ENCODE measurements at places on chromosomes 5 and 9.

GRCh38 chr5:4079831-4080230, 484.2 kb downstream of the IRX1 start:
- DNase-seq: no peak

DNA sequence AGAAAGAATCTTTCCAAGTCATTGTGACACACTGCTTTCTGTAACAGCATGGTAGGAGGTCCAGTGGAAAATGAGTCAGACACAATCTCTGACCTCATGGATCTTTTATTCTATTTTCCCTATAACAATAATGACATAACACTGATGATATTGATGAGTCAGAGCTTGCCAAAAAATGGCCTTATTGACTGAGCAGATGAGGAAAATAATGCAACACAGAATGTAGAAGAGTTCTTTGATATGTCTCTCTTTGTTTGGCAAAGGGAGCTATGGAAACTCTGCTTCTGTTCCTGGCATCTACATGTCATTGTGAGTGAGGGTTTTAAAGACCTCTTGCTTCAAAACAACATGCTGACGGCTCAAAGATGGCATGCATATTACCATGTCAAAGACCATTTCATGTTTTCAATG, 443.1 kb upstream of the ZNF608 start:
- DNase-seq: no peak

DNA sequence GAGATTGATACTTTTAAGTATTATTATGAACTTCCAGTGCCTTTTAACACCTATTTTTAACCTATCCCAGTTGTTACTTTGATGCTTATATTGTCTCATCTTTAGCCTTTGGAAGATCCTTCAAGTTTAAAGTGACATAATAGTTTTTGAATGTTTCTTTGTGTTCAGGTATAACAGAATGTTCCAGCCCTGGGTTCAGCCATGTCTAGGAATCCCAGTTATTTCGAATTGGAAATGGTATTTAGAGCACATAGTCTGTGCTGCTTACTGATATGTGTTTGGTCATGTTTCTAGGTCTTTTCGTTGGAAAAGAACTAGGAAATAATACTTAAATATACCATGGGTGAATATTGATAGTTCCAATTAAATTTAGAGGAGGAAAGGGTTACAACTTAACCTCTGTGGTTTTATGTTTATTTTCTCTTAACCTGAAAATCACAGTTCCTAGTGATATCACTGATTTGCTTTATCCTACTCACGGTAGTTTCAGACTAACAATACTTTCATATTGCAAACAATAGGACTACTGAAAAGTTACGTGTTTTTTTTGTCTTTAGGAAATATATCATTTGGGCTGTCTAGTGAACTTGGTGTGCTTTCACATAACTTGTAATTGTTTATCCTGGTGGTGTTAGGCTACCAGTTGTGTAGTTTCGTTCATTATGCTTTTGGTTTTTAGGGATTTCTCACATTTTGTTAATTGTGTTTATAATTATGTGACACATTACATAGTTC, 37.8 kb downstream of the UHRF2 start:
- no peak for DNase-seq

GRCh38 chr9:90851444-90851843, 49.8 kb downstream of the SYK start:
- no peak for DNase-seq

- DNase-seq: no peak
These were observed 818.2 kb downstream of the TLR4 start for GRCh38 chr9:118522093-118523028.

DNA sequence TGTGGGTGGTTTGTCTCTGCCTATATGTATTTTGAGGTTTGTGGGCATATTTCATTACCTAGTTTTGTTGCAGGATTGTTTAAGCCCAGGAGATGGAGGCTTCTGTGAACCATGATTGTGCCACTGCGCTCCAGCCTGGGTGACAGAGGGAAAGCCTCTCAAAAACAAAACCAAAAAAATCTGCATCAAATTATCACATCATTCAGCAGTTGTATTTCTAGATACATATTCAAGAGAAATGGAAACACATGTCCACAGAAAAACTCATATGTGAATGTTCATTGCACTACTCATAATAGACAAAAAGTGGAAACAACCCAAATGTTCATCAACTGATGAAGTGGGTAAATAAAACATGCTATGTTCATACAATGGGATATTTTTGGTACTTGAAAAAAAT, 29.9 kb downstream of the HSPA4 start:
- no peak for DNase-seq

GRCh38 chr5:66646570-66646969, 50.4 kb downstream of the MAST4 start:
- DNase-seq: no peak

- DNase-seq: peak; percentile 21
These were observed 53.2 kb downstream of the SPIN1 start for GRCh38 chr9:88441301-88442007.

- no peak for DNase-seq
These were observed 159.2 kb downstream of the ARRDC3 start for GRCh38 chr5:91223886-91224285.

- no peak for DNase-seq
These were observed 616 bp upstream of the TSPAN17 start for GRCh38 chr5:176646707-176647029.

DNA sequence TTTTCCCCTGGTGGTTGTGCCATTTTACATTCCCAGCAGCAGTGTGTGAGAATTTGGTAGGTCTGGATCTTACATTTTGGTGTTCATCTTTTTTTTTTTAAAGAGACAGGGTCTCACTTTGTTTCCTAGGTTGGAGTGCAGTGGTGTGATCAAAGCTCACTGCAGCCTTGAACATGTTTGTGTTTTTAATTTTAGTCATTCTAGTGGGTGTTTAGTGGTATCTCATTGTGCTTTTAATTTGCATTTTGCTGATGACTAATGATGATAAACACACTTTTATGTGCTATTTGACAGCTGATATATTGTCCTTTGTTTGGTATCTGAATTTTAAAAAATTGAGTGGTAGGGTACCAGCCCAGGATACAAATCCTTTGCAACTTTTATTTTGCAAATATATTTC, 53.4 kb upstream of the POMT1 start:
- DNase-seq: no peak

DNA sequence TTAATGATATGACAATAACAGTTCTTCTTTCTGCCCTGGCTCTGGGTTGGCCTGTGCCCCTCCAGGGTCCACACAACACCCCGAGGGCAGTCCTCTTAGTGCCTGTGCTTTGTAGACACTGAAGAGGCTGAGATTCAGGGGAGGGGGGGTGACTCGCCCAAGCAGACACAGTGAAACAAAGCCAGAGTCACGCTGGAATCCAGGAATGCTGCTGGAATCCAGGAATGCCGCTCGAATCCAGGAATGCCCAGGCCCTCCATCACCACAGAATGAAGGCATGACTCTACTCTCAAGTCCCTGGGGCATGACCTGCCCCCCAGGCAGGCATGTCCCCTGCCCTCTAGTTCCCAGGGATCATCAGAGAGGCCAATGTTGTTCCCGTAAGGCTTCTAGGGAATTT, 73.1 kb downstream of the LRSAM1 start:
- DNase-seq: no peak

GRCh38 chr5:152736906-152737305, 331.8 kb upstream of the NMUR2 start:
- DNase-seq: no peak

- no peak for DNase-seq
These were observed 236.4 kb downstream of the CAAP1 start for GRCh38 chr9:26656003-26656870.

DNA sequence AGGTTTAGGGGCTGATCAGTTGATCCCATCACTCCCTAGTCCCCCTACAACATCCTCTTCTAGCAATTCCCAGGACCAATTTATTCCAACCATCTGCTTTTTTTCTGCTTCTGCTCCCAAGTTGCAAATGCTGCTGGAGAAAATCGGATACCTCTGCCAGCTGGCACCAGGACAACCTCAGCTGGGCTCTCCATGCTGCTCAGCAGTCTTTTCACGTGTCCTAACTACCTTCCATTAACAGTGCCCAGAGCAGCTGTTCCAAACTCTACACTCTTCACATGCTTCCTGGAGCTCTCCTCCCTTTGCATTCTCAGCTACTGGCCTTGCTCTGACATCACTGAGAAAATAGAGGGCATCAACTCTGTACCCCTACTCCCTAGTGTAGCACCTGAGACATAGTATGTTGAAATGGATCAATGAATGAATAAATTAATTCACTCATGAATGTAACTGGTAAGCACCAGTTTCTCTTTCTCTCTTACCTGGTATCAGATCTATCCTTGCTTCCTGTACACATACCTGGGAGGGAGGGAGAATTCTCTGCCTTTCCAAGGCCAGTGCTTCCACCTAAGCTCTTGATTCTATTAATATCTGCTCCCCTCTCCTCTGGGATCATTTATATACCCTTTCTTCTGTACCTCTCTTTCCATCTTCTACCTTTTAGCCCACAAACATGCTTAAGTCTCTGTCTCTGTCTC, 191.0 kb downstream of the RAB3C start:
- DNase-seq: no peak

DNA sequence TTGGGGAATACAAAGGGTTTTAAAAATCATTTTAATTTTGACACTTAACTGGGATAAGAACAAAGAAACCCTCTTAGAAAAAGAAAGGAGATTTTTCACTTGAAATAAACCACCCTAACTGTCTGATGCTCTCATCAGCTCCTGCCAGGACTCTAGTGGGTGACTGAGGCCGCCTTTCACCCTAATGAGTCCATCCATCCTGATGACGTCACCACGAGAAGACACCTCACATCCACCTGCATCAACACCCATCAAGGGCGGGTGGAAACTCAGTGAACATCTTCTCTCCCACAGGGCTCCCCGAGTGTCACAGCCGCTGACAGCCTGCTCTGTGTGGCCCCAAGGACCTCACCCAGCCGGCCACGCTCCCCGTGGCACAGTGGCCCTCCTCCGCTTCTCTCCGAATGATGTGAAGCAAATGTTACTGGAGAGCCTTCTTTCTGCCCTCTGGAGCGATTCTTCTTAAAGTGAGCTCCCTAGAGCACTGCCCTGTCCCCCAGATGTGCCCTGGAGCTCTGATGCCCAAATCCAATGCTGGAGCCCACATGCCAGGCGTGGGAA, 584.3 kb upstream of the ADAMTS16 start:
- no peak for DNase-seq

DNA sequence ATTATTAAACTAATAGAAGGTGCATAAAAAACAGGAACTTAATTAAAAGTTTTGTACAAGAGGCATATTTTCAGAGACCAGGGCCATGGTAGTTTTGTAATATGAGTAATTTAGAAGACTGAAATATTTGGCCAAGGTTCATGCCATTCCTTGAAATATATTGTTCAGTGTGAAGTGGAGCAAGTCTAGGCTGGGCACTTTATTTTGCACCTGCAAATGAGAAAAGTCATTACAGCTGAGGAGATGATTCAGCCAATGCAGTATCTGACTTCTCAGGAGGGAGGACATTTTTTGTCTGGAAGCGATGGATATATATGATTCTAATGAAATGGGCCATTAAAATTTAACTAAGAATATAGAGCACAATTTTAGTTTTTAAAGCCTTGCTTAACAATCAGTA, 754.0 kb upstream of the ADAMTS16 start:
- DNase-seq: no peak

DNA sequence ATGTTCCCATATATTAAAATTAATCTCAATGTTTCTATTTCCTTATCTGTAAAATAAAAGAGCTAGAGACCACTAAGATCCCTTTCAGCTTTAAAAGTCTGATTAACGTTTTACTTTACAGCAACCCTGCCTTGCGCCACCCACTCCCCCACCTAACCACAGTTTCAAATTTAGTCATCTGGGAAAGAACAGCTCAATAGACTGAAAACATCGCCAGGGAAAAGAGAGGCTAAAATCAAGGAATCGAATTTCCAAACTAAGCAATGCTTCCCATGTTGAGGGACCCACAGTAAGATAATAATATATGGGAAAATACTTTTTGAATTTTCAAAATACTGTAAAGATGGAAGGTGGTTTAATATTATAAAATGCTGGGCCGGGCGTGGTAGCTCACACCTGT, 6.6 kb downstream of the SAXO1 start:
- no peak for DNase-seq

DNA sequence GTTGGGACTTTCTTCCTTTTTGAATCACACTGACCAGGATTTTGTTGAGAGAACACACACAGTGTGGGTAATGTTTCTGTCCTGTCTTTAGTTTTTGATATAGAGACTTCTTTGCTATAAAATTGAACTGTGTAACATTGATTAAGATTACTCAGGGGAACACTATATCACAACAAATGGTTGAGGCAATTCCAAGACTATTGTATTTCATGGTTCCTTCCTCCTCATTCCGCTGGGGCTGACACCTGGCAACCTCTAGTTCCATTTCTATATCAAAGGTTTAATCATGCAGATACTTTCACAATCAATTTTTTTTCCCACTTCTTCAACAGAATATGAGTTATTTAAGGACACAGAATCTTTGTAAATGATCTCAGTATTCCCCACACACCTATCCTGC, 182.2 kb downstream of the TAF11L14 start:
- DNase-seq: no peak

GRCh38 chr5:141478321-141478945, 2.7 kb downstream of the PCDHGC3 start:
- DNase-seq: no peak

- DNase-seq: no peak
These were observed 105.0 kb downstream of the ERCC6L2 start for GRCh38 chr9:95980262-95981125.

GRCh38 chr9:134937164-134937555, 19.4 kb upstream of the FCN1 start:
- no peak for DNase-seq

DNA sequence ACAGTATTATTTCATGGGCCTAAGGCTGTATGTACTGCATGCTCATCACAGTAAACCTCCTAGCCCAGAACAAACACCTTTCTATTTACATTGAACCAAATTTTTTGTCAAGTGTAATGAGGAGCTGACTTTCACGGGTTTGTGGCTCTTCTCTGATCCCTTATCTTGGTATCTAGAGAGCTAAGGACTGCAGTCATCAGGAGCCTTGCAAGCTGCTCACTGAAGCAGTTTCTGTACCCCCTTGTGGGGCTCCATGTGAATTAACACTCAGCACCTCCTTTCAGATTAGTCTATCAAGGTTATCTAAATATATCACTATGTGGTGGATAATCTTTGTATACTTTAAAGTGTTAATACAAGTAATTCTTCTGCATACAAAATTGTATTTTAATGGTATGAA, 108.2 kb downstream of the AUH start:
- DNase-seq: no peak

GRCh38 chr9:87656485-87656884, 69.4 kb upstream of the CTSL start:
- no peak for DNase-seq

DNA sequence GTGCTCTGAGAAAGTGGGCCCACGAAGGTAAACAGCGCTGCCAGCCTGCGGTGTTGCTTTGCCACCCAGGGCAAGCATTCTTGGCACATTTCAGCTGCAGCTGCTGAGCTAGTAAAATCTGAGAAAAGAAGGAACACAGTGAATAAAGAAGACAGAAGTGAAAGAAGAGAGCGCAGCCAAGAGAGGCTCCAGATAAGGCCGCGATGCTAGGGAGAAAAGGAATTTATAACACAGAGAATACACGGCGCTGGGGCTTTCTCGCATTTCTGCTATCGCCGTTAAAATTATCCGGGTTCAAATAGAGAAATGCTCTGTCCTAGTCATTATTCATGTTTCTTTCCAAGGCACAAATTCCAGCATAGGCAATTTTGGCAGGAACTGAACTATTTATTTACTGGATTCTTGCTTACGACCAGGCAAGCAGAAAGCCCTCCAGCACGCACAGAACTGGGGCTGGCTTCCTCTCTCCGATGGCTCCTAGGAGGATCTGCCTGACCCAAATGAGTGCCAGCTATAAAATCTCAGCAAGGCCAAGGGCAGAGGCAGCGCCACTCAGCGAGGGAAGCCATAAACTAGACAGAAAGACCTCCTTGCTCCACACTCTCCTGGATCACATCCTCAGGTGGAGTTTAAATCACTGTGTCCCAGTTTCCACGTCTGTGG, 111.2 kb downstream of the ATPSCKMT start:
- no peak for DNase-seq
